ENCODE measurements at places on chromosomes 4 and X.
A peak's percentile ranks its signal among the peaks of the same experiment; 100 is the strongest.

- DNase-seq = no peak
Observed at GRCh38 chr4:23006756-23007155, 314.0 kb downstream of the GBA3 start.

DNA sequence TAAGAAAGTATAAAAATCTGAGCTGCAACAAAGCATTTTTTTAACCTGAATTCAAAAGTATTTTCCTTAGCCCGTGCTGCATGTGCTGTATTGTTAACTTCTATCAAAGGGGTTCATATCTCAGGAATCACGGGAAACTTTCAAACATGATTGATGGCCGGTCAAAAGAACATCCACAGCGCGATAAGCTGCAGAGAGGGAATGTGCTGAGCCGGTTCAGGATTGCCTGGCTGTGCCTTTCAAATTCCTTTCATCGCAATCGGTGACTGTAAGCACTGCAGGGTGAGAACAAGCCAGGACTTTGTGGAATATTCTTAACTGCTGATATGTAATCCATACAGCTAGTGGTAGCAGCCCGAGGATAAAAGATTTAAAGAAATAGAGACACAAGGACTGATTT, 210.9 kb upstream of the NOCT start:
- DNase-seq = no peak

DNA sequence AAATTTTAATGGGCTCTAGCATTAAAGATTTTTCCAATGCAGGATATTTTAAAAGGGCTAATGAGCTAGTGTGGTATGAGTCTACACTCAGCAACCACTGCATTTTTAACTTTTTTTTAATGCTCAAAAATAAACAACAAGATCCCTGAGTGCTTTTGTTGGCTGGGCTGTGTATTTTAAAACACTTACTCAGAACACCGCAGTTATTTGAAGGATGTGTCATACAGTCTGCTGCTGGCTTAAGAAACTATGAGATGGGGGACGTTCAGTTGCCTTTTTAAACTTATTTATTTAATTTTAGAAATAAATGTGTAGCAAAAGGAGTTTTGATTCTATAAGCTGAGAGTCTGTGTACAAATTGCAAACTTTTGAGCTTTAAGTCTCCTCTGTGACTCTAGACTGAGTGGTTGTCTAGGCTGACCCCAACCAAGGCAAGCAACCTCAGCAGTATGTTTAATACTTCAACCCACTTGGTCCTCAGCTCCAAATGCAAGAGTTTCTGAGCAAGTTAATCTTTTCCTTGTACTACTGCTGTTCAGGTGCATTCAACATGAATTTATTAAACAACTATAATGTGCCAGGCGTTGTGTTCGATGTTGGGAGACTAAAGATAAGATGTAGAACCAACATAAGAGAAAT, 278.6 kb upstream of the DIPK2B start:
- no peak for DNase-seq

DNA sequence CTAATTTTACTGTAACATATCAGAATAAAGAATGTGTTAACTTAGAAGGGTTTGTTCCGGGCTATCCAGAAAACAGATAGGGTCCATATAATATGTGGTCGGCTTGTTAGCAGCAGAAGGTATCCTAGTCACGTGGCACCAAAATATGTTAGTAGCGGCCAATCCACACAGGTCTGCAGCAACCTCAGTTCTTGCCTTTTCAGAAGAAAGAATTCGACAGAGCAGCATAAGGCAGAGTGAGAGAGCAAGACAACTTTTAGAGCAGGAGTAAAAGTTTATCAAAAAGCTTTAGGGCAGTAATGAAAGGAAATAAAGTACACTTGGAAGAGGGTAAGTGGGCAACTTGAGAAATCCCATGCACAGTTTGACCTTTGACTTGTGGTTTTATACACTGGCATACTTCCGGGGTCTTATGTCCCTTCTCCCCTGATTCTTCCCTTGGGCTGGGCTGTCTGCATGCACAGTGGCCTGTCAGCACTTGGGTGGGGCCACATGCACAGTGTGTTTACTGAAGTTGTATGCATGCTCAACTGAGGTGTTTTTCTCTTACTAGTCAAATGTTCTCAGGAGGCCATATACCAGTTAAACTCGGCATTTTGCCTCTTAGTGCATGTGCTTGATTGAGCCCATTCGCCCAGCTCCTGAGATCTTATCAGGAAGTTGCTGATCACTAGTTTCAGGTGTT, 37.0 kb upstream of the ABCG2 start:
- DNase-seq = no peak

GRCh38 chrX:9706421-9706820, 59.2 kb downstream of the GPR143 start:
- no peak for DNase-seq

- no peak for DNase-seq
Observed at GRCh38 chr4:8439914-8440491, 520 bp downstream of the ACOX3 start.

- DNase-seq = peak; percentile 17
Observed at GRCh38 chrX:39688576-39689375, 409.0 kb downstream of the BCOR start.

- no peak for DNase-seq
Observed at GRCh38 chr4:84492737-84493091, 6.4 kb downstream of the NKX6-1 start.

- DNase-seq = no peak
Observed at GRCh38 chrX:19673375-19674040, 158.2 kb upstream of the MAP3K15 start.

DNA sequence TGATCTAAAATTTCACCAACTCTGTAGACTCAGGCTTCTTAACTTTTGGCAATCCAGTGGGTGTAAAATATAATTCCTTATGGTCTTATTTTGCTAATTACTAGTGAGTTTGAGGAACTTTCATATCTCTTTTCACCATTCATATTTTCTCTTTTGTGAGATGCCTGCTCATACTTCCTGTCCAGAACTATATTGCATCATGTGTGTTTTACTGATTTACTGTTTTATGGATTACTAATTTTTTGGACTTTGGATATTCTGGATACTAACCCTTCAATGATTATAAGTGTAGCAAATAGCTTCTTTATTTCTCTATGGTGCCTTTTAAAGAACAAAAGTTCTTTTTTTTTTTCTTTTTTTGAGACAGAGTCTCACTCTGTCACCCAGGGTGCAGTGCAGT, 20.6 kb downstream of the GSX2 start:
- DNase-seq = no peak

- no peak for DNase-seq
Observed at GRCh38 chrX:40506201-40506985, 74.4 kb upstream of the ATP6AP2 start.

- no peak for DNase-seq
Observed at GRCh38 chr4:151166636-151167035, 67.2 kb downstream of the RPS3A start.

DNA sequence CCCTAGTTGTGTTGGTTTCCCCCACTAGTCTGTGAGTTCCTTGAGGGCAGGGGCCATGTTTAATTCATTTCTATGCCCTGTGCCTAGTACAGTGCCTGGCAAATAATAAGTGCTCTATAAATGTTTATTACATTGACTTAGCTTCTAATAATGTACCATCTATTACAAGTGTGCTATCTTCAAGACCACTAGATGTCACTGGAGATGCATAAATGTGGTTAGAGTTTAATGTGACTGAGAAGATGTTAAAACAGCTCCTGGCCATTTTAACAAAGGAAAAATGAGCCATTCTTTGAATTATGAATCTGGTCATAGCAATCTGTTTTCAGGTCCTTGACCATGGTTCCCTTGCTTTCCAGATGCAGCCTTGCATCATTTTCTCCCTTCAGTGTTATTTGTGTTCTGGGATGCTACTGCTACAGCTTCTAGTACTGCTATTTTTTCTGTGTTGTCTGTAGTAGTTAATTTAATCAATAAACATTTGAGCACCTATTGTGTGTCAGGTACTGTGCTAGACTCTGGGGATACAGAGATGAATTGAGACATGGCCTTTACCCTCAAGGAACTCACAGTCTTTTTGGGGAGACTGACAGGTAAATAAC, 43.2 kb downstream of the SLC9A6 start:
- DNase-seq = no peak

DNA sequence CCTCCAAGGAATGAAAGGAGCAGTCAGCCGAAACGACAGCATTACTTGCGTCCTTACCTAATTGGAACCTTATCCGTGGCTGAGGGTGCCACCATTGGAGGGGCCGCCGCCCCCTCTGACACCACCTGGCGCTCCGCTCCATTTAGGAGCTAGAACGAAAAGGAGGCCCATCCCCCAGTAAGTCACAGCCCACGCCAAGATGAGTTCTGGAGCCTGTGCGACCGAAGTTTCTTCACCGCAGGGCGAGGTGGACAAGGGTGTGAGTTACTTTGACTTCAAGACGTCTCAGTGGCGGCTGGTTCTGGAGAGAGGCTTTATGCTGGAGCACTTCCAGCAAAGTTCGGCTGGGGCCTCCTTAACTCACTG, 729 bp upstream of the IRF2 start:
- peak; percentile 62 for DNase-seq

DNA sequence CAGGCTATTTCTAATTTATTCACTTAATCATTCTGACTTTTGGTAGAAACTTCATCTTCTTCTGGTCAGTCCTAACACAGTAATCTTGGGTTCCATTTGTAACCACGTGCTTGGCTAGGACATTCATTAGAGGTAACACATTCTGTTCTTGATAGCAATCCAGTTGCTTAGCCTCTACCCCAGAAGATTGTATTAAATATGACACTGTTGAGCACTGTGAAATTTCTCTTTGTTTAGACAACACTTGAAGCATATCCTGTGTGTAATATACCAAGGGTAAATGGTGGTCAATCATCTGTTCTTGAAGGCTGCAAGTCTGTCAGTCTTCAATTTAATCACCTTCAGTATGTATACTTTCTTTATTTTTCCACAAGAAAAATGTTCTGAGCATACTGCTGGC, 523.0 kb downstream of the ANKRD50 start:
- DNase-seq = no peak

DNA sequence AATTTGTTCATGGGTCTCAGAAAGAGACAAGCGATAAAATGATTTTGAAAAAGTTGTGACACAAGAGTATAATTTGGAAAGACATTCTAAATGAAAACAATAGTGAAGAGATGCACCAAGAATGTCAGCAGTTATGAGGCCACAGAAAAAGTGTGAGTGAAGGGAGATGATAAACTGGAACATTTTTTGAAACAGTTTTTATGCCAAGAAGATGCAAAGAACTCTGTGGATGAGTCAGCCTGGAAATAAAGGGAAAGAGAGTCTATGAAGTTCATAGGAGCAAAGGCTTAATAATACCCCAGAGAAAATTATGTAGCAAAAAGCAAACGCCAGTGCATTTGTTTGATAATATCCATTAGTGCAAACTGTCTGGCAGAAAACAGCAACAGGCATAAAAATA, 188.4 kb upstream of the TBC1D9 start:
- DNase-seq = no peak

DNA sequence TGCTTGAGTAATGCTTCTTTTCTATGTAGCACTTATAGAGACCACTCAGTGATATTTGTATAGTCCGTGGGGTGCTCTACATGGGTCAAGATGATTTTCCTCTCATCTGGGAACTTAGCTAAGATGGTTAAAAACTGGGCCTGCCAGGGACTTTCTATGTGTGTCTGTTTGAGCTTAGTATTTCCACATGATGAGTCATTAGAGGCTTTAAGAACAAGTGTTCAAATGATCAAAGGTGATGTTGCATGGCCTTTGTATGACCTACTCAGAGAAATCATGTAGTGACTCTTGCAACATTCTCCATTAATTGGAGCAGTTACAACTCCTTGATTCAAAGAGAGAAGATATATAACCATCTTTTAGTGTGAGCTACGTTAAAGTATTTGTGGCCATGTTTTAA, 1480.5 kb upstream of the IGFBP7 start:
- DNase-seq = no peak
